ENCODE measurements at places on chromosomes 16 and 17.

GRCh38 chr17:76709077-76709950 is 1.5 kb downstream of the MXRA7 start:
- H3K27ac ChIP-seq: peak overlapping the region; percentile 90
- no peak for DNase-seq
- H3K4me3 ChIP-seq: peak overlapping the region; percentile 93
- no peaks in the 10 kb centered on the region for H3K27me3 ChIP-seq
- H3K36me3 ChIP-seq: peaks cover 4% of the 10 kb centered on the region
- peaks cover 42% of the 10 kb centered on the region for H3K4me1 ChIP-seq

- peaks cover 68% of the 10 kb centered on the region for H3K27me3 ChIP-seq
- H3K4me3 ChIP-seq: peak within 1 kb of the TSS; percentile 93
- H3K27ac ChIP-seq: no peak within 1 kb of the TSS
- H3K36me3 ChIP-seq: no peaks in the 10 kb centered on the region
- H3K4me1 ChIP-seq: no peaks in the 10 kb centered on the region
Observed at GRCh38 chr16:80804526-80805383, at the start of gene CDYL2. TSS of gene CDYL2 (minus strand) at chr16:80804598. CDS start at chr16:80804173, 425 bp downstream.

- no peak overlapping the region for H3K27ac ChIP-seq
- DNase-seq: no peak
- H3K4me3 ChIP-seq: no peak overlapping the region
- no peaks in the 10 kb centered on the region for H3K36me3 ChIP-seq
- H3K4me1 ChIP-seq: peaks cover 8% of the 10 kb centered on the region
Observed at GRCh38 chr16:60302261-60302660, 1568.1 kb upstream of the GOT2 start.

GRCh38 chr17:32849879-32850278 is 27.0 kb downstream of the MYO1D start:
- H3K4me3 ChIP-seq: no peak overlapping the region
- DNase-seq: no peak
- H3K4me1 ChIP-seq: no peaks in the 10 kb centered on the region
- no peaks in the 10 kb centered on the region for H3K36me3 ChIP-seq
